Pulmonary artery endothelial cell (primary cell): ENCODE measurements at places on chromosomes 6 and 20. TPM values are rescaled to one million over a fixed set of nuclear protein-coding genes. Genes with fewer than 3 reads are reported as not detected.

The TCF21 gene
- total RNA-seq, result not detected in 2 replicates

The HUS1B gene
- 0.71 and 0.73 TPM in 2 replicates for total RNA-seq

The ERVFRD-1 gene
- total RNA-seq, result 0.04 TPM in 1 of 2 replicates, not detected in the other

The CLDN20 gene
- not detected in 2 replicates for total RNA-seq

The MAP1LC3A gene
- total RNA-seq, result 17.5 and 22.0 TPM in 2 replicates

The TTK gene
- 16.6 and 33.0 TPM in 2 replicates for total RNA-seq

The BCLAF1 gene
- 112 and 124 TPM in 2 replicates for total RNA-seq

The PAX1 gene
- not detected in 2 replicates for total RNA-seq

The SMPD2 gene
- 10.7 and 14.2 TPM in 2 replicates for total RNA-seq
